ENCODE measurements at places on chromosomes 1 and 21.

DNA sequence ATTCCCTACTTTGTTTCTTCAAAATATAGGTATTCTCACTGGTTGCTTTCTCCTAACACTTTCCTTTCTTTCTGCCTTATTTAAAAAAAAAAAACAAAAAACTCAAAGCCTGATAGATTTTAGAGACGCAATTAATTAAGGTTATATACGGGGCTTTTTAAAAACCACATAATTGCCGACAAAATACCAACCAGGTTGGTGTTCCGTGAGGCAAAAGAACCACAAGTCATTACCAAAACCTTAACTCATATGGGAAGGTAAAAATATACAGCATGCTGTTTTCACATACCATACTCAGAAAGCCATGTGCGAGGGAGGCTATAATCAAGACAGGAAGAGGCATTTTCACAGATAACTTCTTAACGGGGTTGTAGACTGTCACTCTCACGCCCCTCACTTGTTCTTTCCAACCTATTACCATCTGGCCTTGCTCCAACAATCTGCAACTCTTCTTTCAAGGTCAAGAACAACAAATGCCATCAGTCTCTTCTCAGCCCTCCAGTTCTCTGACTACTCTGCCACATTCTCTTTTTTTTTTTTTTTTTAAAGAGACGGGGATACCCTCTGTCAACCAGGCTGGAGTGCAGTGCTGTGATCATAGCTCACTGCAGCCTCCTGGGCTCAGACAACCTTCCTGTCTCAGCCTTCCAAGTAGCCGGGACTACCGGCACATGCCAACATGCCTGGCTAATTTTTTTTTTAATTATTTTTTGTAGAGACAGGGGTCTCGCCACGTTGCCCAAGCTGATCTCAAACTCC lies 102.6 kb downstream of the APP start:
- DNase-seq, result peak; percentile 11

DNA sequence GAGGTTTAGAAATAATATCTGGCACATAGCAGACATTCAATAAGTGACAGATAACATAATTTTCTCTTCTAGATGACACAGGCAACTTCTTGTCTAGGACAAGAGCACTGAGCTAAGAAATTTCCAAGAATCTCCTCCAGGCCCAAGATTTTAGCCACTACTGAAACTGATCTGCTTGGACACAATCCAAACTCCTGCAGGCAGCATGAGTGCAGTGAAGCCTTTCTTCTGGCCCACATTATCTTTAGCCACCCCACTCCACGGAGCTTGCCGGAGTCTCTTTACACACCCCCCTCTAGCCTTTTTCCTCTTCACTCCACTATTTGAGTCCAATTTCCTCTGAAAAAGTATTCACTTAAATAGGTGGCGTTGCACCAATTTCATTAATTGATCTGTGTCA lies 142.9 kb upstream of the DUSP10 start:
- DNase-seq, result no peak

DNA sequence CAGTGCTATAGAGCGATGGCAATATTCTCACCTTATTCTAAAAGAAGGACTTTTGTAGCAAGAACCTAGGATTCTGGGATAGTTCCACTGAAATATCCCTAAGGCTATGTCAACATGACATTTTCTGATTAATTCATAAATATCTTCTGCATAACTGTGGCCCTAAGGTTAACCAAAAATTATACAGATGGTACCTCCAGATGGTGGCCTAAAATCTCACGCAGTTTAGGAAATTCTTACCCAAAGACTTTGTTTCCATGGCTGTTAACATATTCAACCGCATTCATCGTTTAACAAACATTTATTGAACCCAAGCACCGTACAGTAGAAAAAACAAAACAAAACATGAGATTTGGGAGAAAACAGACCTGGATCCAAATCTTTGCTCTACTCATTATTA lies 19.1 kb downstream of the NID1 start:
- no peak for DNase-seq

- DNase-seq, result no peak
Measured at GRCh38 chr1:109539676-109540075, at the start of gene GPR61. GPR61 (plus strand) TSS chr1:109539872; CDS start chr1:109543023, 3,151 bp downstream.
